Lower leg skin (tissue), 4 donors: ENCODE measurements at places on chromosomes 3 and 15. TPM values are rescaled to one million over a fixed set of nuclear protein-coding genes. Genes with fewer than 3 reads are reported as not detected.
A peak's percentile ranks its signal among the peaks of the same experiment; 100 is the strongest.

DNA sequence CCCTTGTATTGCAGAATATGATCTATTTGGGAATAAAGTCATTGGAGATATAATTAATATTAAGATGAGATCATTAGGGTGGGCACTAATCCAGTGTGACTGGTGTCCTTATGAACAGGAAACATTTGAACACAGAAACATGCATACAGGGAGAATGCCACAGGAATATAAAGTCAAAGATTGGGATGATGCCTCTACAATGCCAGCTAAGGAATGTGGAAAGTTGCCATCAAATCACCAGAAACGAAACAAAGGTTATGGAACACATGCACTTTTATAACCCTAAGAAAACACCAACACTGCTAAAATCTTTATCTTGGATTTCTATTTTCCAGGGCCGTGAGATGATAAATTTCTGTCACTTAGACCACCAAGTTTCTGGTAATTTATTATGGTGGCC lies 442.4 kb upstream of the BCHE start:
- no peak for DNase-seq

GRCh38 chr15:81155375-81156218 lies 21.5 kb downstream of the CFAP161 start:
- peak; percentile 81 for DNase-seq

DNA sequence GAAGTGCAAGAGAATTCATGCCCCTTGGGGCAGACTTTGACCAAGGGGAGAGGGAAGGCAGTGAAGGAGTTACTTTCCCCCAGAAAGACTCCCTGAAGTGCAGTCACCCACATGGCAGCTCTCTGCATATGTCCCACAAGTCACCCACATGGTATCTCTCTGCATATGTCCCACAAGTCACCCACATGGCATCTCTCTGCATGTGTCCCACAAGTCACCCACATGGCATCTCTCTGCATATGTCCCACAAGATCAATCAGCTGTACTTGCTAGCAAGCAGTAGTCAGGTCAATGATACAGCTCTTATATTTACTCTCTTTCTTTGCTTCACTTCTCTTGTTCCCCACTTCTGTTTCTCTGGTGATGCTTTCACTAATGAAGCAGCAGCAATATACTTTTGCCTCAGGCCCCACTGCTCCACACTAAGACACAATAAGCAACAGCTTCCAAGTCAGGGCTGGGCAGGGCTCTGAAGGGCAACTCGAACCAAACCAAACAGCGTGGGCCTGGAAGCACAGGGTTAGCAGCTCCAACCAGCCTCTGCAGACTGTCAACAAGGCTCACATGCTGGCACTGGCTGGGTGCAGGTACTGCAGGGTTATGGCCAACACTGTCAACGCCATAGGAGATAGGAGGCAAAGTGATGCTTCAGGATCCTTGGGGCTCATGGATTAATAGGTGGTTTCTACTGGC lies 46.7 kb downstream of the THBS1 start:
- DNase-seq = no peak

DNA sequence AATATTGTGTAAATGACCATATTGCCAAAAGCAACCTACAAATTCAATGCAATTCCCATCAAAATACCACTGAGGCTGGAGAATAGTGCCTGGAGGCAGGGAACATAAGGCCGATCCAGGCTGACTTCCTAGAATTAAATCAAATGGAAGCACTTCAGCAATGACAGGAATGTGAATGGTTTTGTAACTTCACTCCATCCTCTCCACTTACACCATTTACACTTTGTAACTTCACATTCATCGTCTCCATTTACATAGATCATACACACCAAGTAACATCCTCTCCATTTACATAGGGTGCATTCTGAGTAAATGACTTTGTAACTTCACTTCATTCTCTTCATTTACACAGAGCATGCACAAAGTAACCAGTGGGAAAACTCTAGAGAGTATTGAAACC lies 11.6 kb downstream of the STRIT1 start:
- no peak for DNase-seq

DNA sequence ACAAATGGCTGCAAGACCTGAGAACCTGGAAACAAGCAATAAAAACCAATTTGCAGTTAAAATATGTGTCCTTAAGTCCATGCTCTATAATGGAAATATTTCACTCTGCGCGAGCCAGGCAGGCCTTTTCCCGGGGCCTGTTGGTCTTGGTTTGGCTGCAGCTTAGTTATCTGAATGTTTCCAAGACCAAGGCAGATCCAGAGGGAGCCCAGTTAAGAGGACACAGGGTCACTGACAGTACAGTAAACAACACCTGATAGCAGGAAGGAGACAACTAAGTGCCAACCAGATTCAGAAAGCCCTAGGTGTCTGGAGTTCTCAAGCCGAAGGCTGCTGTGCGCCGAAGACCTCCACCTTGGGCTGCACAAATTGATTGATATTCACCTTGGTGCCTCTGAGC lies 32.8 kb downstream of the THSD4 start:
- no peak for DNase-seq

DNA sequence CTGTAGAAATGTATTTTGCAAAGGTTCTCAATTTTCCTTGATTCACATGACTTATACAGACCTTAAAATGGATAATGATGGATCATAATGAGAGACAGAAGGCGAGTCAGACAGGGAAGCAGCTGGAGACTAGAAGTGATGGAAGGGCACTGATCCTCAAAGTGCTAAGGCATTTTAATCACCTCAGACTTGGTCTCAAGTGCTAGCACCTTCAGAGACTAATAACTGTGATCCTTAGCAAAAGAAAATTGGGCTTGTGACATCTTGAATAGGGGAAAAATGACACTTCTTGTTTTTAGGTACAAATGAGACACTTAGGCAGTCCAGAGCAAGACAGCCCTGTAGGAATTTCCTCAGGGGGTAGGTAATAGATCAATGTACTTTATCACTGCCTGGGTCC lies 1011.7 kb downstream of the SQOR start:
- DNase-seq = no peak

DNA sequence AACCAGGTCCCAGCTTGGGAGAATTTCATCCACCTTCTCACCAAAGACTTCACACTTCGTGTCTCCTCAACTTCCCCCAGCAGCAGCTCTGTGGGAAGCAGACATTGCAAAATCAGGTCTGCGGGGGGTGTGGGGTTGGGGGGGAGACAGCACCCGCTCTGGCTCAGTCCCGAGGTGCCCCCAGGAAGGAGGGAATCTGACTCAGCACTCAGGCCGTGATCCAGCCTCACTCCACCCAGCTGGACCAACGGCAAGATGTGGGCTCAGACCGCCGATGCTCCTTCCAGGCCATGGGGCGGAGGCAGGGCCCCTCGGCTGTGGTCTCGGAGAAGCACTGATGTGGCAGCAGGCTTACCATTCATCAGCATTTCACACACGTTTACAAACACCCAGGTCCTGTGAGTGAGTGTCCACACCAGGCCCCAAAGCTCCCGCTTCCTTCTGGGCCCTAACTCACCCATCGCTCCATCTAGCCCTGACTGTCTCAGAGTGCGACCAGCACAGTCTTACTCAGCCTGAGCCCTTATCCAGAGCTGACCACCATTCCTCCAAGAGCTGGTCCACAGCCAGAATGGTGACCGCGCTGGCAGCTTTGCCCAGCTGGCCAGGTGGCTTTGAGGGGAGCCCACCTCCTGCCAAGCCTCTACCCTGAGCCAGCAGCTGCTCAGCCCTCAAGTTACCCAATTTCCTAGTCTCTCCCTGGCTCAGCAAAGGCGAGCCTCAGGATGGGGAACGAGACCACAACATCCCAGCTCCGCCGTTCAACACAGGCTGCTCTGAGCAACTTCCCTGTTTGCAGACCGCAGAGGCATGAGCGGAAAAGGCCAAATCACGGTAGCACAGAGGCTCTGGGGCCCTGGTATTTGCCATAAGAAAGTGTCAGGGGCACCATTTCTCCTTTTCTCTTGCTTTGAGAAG lies 3.3 kb downstream of the STAB1 start:
- peak; percentile 66 for DNase-seq

DNA sequence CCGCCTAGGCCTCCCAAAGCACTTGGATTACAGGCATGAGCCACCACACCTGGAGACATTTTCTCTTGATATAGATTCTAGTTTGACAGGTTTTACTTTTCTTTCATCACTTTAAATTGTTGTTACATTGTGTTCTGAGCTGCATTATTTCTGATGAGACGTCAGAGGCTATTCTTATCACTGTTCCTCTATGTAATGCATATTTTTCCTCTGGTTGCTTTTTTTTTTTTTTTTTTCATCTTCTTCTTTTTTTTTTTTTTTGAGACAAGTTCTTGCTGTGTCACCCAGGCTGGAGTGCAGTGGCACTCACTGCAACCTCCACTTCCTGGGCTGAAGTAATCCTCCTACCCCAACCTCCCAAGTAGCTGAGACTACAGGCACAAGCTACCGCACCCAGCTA lies 41.2 kb downstream of the TRA2B start:
- DNase-seq = no peak

The CELSR3 gene
- total RNA-seq = 4.7 TPM

The MYLK gene
- 42.1 TPM for total RNA-seq

The SV2B gene
- 1.0 TPM for total RNA-seq

The MCF2L2 gene
- 1.3 TPM for total RNA-seq

The ARL14 gene
- total RNA-seq = not detected

The PP2D1 gene
- not detected for total RNA-seq

The MAP6D1 gene
- 13.4 TPM for total RNA-seq
